ENCODE measurements at places on chromosomes 6 and 20.

GRCh38 chr20:19599200-19599599, 158.9 kb upstream of the RIN2 start:
- no peak for DNase-seq

DNA sequence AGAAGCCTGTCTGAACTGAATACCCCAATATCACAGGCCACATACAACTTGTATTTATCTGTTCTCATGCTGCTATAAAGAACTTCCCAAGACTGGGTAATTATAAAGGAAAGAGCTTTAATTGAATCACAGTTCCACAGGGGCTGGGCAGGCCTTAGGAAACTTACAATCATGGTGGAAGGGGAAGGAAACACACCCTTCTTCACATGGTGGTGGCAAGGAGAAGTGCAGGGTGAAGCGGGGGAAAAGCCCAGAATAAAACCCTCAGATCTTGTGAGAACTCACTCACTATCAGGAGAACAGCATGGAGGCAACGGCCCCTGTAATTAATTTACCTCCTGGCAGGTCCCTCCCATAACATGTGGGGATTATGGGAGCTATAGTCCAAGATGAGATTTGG, 50.3 kb upstream of the FNDC1 start:
- DNase-seq: no peak

DNA sequence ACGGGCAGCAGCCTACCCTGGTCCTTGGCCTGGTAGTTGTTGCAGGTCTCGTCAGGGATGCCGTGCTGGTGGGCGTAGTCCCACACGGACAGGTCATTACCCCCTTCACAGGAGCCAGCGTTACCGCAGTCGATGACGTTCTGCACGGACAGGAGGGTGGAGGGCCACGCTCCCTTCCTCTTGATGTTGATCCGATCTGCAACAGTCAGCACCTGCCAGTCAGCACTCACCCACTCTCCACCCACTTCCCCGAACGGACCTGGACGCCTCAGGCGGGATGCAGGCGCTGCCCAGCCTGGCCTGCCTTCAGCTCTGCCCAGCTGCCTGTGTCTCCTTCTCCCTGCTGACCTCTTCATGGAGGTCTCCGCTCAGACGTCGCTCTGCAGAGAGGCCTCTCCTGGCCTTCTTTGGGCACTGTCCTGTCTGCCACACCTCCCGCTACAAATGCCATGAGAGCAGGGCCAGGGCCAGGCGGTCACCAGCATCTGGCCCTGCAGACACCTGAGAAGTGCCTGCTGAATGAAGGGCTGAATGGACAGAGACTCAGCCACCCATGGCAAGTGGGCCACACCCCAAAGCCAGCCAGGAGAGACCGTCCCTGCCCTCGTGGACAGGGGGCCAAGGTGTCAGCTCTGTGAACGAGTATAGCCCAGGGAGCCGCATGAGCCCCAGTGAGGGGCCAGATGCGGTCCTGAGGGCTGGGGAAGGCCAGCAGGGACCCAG, 5.4 kb downstream of the CTSZ start:
- DNase-seq: no peak

GRCh38 chr20:3164763-3165410, 5.2 kb upstream of the FASTKD5 start:
- no peak for DNase-seq

DNA sequence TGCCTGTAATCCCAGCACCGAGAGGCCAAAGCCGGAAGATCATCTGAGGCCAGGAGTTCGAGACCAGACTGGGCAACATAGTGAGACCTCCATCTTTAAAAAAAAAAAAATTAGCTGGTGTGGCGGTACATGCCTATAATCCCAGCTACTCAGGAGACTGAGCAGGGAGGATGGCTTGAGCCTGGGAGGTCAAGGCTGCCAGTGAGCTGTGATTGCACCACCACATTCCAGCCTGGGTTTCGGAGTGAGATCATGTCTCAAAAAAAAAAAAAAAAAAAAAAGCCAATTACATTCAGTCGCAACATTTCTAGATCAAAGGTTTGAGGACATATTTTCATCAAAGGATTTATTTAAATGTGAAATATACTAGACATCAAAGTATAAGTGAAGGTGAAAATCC, 32.0 kb upstream of the EDN1 start:
- DNase-seq: no peak

DNA sequence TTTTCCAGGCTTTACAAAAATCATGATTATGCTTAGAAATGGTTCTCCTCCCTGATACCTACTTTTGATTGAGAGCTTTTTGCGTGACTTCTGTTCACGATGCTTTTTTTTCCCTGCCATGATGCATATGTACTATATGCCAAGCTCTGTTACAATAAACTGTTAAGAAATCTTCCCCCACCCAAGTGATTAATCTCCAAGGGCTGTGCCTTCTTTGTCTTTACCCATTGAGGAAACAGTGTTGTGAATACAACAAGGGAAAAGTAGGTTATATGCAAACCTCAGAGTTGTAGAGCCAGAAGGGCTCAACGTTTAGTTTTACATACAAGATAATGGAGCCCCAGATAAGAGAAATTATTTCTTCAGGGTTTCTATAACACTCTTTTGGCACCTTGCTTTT, 34.1 kb upstream of the MYLK2 start:
- no peak for DNase-seq

All from hematopoietic multipotent progenitor cell treated with erythropoietin and hydrocortisone succinate and interleukin-3 and kit ligand, for 17 days (in vitro differentiated cells).